Hematopoietic multipotent progenitor cell treated with erythropoietin and hydrocortisone succinate and interleukin-3 and kit ligand, for 6 days (in vitro differentiated cells): ENCODE measurements at places on chromosomes 1 and 21.

DNA sequence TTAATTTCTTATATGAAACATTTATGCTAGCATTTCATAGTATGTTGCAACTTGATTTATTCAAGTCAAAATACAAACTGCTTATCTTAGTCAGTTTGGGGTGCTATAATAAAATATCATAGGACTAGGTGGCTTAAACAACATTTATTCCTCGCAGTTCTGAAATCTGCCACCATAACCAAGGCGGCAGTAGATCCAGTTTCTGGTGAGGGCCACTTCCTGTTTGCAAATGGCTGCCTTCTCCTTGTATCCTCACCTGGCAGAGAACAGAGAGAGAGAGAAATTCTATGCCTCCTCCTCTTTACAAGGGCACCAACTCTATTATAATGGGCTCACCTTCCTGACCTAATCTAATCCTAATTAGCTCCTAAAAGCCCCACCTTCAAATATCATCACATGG, 76.1 kb upstream of the RGS2 start:
- DNase-seq: peak; percentile 53

- peak; percentile 18 for DNase-seq
These were observed 1037.4 kb upstream of the TMPRSS15 start for GRCh38 chr21:19440792-19441655.

- DNase-seq: no peak
These were observed 91.7 kb upstream of the PGBD5 start for GRCh38 chr1:230517786-230518185.

DNA sequence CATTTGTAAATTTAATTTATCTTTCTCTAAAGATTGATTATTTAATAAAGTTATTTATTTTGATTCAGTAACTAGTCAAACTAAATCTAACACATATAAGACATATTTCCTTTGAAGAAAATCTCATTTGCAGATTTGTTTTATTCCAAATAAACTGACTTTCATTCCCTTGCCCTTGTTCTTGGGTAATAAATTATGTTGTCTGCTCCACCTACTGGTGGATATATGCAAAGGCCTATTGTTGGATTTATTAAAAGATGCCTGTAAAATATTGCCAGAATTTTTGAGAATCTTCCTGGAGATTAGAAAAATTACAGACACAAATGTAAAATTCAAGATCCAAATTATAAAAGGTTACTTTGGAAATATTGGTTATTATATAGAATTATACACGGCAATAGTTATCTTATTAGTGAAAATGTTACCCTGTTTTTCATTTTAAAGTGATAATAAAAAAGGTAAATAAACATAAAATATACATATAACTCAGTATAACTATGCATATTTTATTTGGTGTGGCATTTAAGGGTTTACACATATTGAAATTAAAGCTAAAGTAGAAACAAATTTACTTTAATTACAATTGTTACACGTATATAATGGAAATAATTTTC, 116.1 kb downstream of the SPATA17 start:
- DNase-seq: peak; percentile 63

- no peak for DNase-seq
These were observed 170.4 kb upstream of the ZC3H12A start for GRCh38 chr1:37303884-37304574.

GRCh38 chr1:151197863-151198253, 494 bp upstream of the PIP5K1A start:
- DNase-seq: peak; percentile 71

DNA sequence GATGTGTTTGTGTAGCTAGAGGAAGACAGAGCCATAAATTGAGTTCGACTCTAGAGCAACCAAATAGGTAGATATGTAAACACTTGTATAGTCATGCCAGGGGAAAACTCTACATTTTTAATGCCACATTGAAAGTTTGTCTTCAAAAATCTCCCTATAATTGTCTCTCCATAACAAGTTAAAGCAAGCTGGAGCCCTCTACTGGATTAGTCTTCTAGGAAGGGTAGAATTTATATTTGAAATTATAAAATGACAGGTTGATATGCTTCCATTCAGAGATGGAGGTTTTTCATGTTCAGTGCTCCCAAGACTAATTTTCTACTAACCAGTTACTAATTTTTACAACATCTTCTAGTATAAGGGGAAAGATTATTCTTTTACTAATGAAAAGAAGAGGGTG, 13.1 kb upstream of the COL24A1 start:
- DNase-seq: peak; percentile 16

GRCh38 chr1:53365437-53366063, 37.7 kb upstream of the LRP8 start:
- DNase-seq: no peak

DNA sequence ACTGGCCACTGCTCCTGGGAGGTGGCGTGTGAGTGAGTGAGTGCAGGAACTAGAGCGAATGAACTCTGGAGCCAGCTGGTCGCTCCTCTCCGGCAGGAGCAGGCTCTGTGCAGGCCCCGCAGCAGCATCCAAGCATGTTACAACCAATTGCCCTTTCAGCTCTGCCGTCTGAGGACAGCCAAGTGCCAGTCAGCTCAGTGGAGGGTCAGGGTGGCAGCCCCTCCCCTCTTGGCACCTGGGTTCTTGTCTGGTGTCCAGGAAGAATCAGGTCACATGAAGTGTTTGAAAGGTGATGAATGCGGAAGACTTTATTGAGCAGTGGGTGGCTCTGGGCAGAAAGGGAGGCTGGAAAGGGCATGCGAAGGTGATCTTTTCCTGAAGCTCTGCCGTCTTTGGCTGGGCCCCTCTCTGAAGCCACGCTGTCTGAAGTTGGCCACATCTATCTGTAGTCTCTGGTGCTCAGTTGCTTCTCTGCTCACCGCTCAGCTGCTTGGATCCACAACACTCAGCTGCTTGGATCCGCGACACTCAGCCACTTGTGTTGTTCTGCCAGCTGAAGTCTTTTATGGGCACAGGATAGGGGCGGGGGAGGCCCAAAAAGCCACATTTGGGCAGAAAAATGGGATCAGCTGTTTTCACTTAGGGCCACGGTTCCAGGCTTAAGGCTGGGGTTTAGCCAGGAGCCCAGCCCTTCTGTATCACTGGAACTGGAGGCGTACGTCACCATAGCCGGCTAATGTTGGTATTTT, 139.8 kb downstream of the ADSS2 start:
- DNase-seq: no peak

GRCh38 chr1:160821627-160822026, 25.7 kb downstream of the LY9 start:
- no peak for DNase-seq

- no peak for DNase-seq
These were observed 85.7 kb downstream of the ST6GALNAC3 start for GRCh38 chr1:76160225-76160624.

- no peak for DNase-seq
These were observed 407.9 kb upstream of the LYPLAL1 start for GRCh38 chr1:218765753-218766152.

- peak; percentile 73 for DNase-seq
These were observed 121.7 kb upstream of the PRDX6 start for GRCh38 chr1:173355281-173356031.

DNA sequence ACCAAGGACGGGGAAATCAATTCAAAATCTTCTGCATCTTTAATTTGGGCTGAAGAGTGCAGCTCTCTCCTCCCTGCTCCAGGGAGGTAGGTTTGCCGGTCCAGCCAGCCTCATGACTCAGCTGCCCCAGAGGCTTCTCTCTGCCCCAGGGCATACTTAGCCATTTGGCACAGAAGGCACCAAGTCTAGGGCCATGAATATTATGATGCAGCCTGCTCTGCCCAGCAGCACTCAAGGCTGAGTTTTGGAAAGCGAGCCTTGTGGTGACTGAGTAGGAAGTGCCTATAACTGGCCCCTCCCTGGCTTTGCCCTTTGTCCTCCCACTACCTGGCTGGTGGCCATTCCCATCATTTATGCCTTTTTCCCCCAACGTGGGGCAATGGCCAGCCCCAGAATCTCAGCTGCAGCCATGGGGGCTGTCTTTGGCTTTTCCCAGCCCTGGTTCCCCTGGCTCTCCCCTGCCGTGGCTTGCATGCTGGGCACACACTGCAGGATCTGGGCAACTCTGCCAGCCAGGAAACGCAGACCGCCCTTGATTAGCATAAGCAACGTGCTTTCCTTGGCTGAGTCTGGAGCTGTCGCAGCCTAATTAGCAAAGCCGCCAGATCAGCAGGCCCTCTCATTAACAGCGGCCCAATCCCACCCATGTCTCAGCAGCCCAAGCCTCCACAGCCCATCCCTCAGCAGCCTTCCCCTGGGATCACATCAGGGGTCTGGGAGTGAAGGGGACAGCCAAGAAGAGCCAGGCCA, 258.6 kb upstream of the TMEM51 start:
- DNase-seq: no peak

DNA sequence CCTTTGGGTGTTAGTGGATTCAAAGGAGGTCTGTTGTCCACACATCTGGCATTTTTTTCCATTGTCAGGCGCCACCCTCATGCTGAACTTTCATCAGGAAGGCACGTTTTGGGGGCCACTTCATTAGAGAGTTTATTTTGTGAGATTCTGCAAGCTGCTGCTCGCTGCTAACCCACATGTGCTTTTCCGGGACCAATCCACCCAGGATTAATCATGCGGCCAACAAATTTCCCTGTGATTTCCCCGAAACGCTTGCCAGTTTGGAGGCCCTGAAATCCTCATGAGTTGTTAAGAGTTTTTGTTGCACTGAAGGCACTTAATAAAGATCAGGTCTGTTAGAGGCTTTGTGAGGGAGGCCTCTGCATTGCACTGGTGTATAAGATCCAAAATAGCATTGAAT, 2.4 kb downstream of the PDPN start:
- DNase-seq: no peak

DNA sequence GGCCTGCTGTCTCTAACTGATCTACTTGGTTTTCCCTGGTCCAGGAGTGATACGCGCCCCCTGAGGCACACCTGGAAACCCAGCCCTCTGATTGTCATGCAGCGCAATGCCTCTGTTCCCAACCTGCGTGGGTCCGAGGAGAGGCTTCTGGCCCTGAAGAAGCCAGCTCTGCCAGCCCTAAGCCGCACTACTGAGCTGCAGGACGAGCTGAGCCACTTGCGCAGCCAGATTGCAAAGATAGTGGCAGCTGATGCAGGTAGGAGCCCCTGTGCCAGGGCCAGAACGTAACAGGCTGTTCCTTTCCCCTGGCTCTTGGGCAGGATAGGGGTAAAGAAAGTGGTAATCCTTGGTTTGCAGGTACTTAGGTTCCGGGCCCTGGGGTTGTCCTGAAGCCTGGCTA, 6.8 kb downstream of the MTFR1L start:
- DNase-seq: no peak
